MM.1S (cell line): ENCODE measurements at places on chromosomes 13 and 19.

- DNase-seq, result no peak
These were observed 789.1 kb upstream of the SLITRK5 start for GRCh38 chr13:86882107-86882506.

GRCh38 chr13:25462301-25463125 is 90.7 kb downstream of the ATP8A2 start:
- DNase-seq, result no peak

GRCh38 chr19:43628646-43629326 is 9.4 kb upstream of the ZNF428 start:
- no peak for DNase-seq

DNA sequence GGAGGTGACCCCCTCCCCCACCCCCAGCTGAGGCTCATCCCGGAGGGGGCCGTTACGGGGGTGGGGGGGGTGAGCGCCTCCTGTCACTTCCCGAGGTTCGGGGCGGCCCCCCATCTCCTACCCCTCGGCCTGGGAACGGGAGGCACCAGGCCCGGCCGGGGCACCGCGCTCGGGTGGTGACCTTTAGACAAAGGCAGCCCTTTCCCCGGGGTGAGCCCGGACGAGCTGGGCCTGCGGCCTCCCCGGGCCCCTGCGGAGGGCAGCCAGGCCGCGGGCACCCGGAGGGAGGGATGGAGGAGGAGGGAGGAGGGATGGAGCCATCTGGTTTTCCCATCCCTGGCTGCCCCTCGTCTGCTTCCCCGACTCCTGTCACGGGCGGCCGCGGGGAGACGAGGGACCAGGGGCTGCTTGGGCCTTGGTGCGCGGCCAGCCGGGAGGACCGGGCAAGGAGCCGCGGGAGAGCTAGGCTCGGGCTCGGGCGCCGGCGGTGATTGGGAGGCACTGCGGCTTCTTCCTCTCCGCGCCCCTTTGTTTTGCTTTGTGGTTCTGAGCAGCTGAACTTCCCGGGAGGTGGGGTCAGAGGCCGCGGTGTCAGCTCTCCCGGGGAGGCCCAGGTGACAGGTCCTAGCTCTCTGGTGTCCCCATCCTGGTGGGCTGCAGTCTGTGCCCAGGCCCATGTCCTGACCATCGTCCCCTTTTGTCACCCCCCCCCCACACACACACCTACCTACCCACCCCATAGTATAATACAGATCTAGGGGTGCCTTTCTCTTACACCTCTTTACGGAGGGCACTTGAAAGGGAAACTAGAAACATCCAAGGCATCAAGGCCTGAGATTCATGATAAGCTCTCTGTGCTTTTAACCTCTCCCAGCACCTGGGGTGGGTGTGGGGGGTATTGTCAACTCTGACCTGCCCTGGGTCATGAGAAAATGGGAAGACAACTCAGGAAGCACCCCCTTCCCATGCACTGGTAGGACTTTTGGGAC is 1.3 kb downstream of the BICRA start:
- DNase-seq, result peak; percentile 55

GRCh38 chr19:16224293-16225045 is 26.8 kb downstream of the AP1M1 start:
- DNase-seq, result no peak

GRCh38 chr13:40115426-40115825 is 460.0 kb downstream of the COG6 start:
- no peak for DNase-seq

DNA sequence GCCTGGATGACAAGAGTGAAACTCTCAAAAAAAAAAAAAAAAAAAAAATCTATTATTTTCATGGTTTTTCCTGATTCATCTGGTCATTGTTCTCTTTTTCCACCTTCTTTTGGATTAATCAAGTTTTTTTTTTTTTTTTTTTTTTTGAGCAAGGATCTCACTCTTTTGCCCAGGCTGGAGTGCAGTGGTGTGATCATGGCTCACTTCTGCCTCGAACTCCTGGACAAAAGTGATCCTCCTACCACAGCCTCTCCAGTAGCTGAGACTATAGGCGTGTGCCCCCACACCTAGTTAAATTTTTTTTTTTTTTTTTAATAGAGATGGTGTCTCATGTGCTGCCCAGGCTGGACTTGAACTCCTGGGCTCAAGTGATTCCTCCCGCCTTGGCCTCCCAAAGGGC is 27.7 kb downstream of the BLOC1S3 start:
- DNase-seq, result no peak

GRCh38 chr13:27522847-27523246 is 72.5 kb upstream of the MTIF3 start:
- no peak for DNase-seq

- no peak for DNase-seq
These were observed 88.8 kb downstream of the MBNL2 start for GRCh38 chr13:97310809-97311436.

GRCh38 chr13:46995874-46996273 is 99.0 kb upstream of the HTR2A start:
- peak; percentile 34 for DNase-seq

DNA sequence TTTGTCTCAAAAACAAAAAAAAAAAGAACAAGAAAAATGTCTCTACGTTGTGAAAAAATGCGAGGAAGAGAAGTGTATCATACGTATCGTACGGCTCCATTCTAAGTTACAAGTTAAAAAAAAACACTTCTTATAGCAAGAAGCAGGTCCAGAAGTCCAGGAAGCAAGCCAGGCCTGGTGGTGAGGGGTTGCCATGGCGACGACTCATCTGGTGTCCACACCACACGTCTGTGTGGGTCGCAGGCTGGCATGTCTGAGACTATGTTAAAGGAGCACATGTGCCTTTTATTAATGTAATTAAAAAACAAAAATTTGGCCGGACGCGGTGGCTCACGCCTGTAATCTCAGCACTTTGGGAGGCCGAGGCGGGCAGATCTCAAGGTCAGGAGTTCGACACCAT is 5.9 kb downstream of the MED16 start:
- no peak for DNase-seq

GRCh38 chr19:19418555-19419260 is 13.2 kb downstream of the GATAD2A start:
- DNase-seq, result no peak

DNA sequence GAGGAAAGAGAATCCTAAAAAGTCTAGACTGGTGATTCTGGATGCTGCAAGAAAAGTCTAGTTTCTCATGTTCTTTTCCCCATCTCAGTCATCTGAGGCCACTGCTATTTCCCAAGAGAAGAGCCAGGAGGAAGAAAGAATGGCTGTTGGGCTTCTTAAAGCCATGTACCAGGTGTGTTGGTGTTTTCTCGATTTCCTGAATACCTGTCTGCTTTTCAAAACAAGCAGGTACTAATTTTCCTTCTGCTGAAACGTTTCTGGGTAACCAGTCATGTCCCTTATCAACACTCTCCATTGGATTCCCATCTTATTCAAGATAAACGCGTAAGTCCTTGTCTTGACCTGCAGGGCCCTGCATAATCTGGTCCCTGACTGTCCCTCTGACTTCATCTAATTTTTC is 1.1 kb downstream of the ZNF570 start:
- no peak for DNase-seq

GRCh38 chr19:33684538-33685232 is 62.9 kb downstream of the CHST8 start:
- no peak for DNase-seq

GRCh38 chr13:53623146-53623545 is 594.5 kb downstream of the OLFM4 start:
- DNase-seq, result no peak

GRCh38 chr19:10557603-10558197 is 8.1 kb downstream of the KRI1 start:
- no peak for DNase-seq

- no peak for DNase-seq
These were observed 55.6 kb upstream of the F7 start for GRCh38 chr13:113049981-113050380.

- DNase-seq, result no peak
These were observed 25.4 kb upstream of the SIGLEC11 start for GRCh38 chr19:49986354-49986753.

GRCh38 chr13:66951426-66951825 is 278.7 kb downstream of the PCDH9 start:
- no peak for DNase-seq

GRCh38 chr19:48896191-48896720 is 2.3 kb downstream of the TULP2 start:
- no peak for DNase-seq

- no peak for DNase-seq
These were observed 21.8 kb downstream of the ARRDC2 start for GRCh38 chr19:18029617-18030338.

GRCh38 chr13:48121733-48122132 is 26.8 kb upstream of the MED4 start:
- DNase-seq, result no peak

- no peak for DNase-seq
These were observed 116.1 kb downstream of the USP12 start for GRCh38 chr13:27055526-27055925.

- DNase-seq, result no peak
These were observed 19.2 kb upstream of the ZC3H13 start for GRCh38 chr13:46071590-46072249.

GRCh38 chr13:23707674-23708073 is 137.5 kb downstream of the TNFRSF19 start:
- peak; percentile 11 for DNase-seq

GRCh38 chr13:68736961-68737360 is 1370.7 kb upstream of the ATXN8OS start:
- DNase-seq, result no peak

GRCh38 chr13:41558781-41559560 is 101.6 kb downstream of the RGCC start:
- no peak for DNase-seq

DNA sequence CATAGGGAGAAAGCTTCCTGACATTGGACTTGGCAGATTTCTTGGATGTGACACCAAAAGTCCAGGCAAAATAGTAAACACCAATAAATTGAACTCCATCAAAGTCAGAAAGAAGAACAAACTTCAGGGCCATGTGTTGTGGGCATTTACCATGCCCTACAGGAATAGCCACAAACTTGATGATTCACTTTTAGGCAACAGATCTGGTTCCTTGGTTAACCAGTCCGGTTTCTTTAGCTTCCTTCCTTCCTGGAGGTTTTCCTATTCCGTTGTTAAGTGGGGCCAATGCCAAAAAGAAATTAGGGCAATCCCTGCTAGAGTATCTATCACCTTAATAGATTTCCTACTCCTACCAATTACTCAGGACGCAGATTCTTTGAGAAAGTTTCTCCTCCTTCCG is 25.2 kb downstream of the IGFL1 start:
- DNase-seq, result no peak

GRCh38 chr13:107301724-107302374 is 733.9 kb upstream of the ARGLU1 start:
- DNase-seq, result no peak

- DNase-seq, result peak; percentile 77
These were observed 40.5 kb upstream of the GAS6 start for GRCh38 chr13:113904411-113904810.

DNA sequence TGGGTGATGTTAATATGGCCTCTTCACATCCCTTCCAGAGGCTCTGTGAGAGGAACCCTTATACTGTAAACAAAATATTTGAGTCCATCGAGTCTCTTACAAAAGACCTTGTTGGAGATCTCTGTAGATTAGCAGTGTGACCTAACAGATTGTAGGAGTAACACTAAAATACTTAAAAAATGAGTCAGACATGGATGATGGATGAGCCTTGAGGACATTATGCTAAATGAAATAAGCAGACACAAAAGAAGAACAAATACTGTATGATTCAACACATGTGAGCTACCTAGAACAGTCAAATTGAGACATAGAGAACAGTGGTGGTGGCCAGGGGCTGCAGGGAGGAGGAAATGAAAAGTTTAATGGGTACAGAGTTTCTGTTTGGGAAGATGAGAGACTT is 152.2 kb upstream of the UBL3 start:
- DNase-seq, result no peak

GRCh38 chr19:16342002-16342715 is 17.5 kb downstream of the KLF2 start:
- no peak for DNase-seq

DNA sequence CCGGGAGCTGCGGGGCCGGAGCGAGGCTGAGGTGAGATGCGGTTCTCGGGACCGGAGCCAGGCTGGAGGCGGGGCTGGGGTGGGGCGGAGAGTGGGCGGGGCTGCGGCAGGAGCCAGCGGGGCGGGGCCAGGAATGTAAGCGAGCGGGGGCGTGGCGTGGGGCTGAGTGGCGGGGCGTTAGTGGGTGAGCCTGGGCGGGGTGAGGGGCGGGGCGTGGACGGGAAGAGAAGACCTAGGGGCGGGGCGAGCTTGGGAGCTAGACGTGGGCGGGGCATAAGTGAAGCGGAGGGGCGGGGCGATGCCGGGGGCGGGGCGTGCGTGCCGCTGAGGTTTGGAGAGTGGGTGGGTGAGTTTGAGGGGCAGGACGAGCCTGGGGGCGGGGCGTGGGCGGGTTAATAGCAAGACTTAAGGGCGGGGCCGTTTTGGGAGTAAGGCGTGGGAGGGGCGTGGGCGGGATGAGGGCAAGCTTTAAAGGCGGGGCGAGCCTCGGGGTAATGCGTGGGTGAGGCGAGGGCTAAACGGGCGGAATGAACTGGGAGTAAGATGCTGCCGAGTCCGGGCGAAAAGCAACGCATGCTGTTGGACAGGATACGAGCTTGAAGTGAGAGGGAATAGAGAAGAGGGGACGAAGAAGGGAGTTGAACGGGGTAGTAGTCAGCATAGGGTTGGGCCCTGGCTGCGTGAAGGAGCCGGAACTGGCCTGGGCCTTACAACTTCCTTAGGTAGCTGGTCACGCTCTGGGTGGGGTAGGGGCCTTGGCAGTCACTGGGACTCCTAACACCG is 572 bp downstream of the SNAPC2 start:
- DNase-seq, result peak; percentile 98

DNA sequence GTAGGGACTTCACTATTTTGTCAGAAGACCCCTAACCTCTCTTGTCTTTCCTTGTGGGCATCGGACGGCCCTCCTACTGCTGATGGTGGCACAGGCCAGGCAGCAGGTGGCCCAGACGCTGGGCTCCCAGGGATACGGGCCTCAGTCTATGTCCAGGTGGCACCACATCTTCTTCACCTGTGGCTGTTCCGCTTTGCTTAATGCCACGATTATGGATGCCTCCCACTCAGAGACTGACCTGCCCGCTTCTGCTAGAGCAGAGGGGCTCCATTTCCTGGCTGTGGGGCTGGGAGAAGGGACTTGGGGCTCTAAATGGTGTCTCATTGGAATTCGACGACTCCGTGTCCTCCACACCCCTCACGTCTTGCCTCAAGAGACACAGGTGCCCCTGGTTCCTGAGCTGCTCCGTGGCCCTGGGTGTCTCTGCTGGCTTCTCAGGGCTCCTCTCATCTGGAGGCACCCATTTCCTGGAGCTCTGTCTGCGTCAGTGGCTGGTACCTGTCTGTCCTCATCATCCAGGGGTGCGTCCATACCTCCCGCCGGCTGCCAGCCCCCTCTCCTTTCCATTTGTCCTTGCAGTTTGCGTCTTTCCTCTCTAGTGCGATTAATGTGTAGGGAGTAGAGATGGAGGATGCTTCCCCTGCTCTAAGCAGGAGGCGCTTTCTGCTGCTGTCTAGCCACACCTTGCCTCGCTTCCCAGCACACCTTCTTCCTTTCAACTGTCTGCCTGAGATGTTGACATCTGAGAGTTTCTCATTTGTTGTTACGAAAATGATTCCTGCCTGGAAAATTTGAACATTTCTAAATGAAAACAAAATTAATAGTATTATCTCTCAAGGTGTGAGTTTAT is 63.4 kb downstream of the TEX29 start:
- DNase-seq, result no peak

GRCh38 chr19:30669329-30670010 is 297.3 kb downstream of the ZNF536 start:
- peak; percentile 48 for DNase-seq
